Spinal cord (tissue), 10 donors: ENCODE measurements at places on chromosomes 5 and 9. TPM values are rescaled to one million over a fixed set of nuclear protein-coding genes. Genes with fewer than 3 reads are reported as not detected.

SLC25A2 gene
- total RNA-seq, result 0.39 TPM

FANCC gene
- total RNA-seq, result 16.0 TPM

RAI14 gene
- total RNA-seq, result 48.8 TPM

ANKDD1B gene
- 3.4 TPM for total RNA-seq

ZNF346 gene
- 27.4 TPM for total RNA-seq

ANKRD18A gene
- total RNA-seq, result 4.6 TPM

DNAH5 gene
- total RNA-seq, result 1.9 TPM

ADAMTS19 gene
- total RNA-seq, result 2.9 TPM
